ENCODE measurements at places on chromosomes 1 and 21.

- DNase-seq: no peak
These were observed 1742.1 kb downstream of the BRINP3 start for GRCh38 chr1:188735567-188735966.

DNA sequence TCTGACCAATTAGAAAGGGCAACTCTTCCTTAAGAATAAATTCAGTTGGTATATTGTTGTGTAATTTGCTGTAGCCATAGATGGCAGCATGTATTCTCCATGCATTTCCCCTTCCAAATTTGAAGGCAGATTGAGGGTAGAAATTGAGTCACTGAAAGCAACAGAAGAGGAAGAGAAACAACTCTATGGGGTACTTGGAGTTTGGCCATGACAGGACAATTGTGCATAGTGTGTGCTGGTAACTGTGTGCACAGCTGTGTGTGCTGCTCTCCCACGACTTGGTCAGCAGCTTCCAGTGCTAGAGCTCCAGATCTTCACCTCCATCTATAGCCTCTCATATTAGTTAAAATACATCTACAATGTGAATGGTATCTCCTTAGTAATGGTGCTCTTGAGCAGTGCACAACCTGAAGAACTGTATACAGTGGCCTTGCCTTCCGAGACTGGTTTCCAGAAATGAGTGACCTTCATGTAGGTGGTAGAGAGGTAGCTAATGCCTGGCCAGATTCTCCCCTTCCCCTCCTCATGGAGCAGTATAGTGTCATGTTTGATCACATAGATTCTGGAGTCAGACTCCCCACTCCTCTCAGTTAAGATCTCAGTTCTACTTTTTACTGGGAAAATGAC lies 882 bp upstream of the FCAMR start:
- DNase-seq: no peak

GRCh38 chr1:200668514-200669313 lies 993 bp downstream of the DDX59 start:
- DNase-seq: no peak

GRCh38 chr1:85135392-85135798 lies 65.4 kb downstream of the SYDE2 start:
- no peak for DNase-seq

- no peak for DNase-seq
These were observed 36.3 kb downstream of the COQ8A start for GRCh38 chr1:226976276-226976977.

GRCh38 chr21:16476056-16476825 lies 746.5 kb downstream of the USP25 start:
- DNase-seq: no peak

- no peak for DNase-seq
These were observed 3.7 kb downstream of the KRTAP20-2 start for GRCh38 chr21:30638686-30639085.

DNA sequence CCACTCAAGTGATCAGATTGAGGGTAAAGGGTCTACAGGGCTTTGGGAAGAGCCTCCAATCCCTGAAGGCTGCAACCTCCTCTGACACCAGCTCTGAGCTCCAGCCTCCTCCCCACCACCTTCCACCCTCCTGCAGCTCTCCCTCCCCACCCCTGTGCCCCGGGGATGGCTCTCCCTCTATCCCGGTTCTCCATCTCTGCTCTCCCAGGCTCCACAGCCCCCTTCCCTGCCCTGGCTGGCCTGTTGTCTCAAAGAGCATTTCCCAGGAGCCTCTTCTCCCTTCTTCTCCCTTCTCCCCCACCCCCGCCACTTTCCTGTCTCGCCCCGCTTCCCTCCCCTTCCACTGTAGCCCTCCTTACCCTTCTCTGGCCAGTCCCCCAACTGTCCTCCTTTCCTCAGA lies 1.1 kb downstream of the PLEKHA6 start:
- DNase-seq: no peak

DNA sequence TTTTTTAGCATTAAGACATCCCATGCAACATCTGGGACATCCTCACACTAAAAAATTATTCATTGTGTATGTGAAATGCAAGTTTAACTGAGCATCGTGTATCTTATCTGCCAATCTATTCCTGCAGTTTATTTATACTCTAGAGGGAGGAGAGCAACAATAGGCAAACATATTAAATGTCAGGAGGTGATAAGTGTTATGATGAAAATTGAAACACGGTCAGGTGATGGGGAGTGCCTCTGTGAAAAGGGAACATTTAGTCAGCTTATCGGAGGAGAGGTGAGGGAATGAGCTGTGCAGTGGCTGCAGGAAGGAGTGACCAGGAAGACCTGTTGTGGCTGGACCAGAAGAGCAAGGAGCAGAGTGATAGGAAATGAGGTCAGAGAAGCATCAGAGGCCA lies 775 bp upstream of the EFCAB14 start:
- no peak for DNase-seq

DNA sequence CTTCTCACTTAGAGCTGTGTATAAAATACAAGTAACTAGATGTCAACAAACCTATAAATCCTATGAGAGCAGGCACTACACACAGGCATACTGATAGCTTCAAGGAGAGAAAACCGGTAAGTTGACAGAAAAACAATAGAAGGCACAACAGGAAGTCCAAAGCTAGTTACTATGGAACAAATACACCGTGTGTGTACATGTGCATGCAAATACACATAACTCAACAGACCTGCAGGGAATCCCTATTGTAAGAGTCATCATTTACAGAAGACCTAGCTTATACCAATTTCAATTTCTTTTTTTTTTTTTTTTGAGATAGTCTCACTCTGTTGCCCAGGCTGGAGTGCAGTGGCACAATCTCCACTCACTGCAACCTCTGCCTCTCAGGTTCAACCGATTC lies 26.3 kb downstream of the JAK1 start:
- no peak for DNase-seq
